Stimulated activated CD4-positive, alpha-beta T cell treated with anti-CD3 and anti-CD28 coated beads, Interleukin-2, amount 100 ng/mL, for 4 hours (primary cell): ENCODE measurements at places on chromosomes 5 and 9.

DNA sequence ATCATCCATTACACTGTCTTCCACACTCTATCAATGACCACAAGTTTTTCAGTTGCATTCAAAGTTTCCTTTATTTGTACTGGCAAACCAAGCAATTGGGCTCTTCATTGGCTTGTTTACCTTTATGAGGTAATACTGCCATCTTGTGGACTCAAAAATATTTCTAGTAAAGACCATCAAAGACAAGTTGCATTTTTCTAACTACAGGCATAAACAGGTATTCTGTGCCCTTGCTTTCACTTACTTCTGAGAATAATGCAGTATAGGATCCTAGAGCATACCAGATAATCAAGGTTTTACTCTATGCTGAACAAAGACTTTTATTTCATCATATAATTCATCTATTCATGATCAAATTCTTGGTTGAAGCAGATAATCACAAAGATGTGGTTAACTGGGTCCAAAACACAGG lies 173.7 kb upstream of the POU5F2 start:
- no peak for DNase-seq

- no peak for DNase-seq
Measured at GRCh38 chr9:131635892-131636291, 90.6 kb downstream of the PRRT1B start.

DNA sequence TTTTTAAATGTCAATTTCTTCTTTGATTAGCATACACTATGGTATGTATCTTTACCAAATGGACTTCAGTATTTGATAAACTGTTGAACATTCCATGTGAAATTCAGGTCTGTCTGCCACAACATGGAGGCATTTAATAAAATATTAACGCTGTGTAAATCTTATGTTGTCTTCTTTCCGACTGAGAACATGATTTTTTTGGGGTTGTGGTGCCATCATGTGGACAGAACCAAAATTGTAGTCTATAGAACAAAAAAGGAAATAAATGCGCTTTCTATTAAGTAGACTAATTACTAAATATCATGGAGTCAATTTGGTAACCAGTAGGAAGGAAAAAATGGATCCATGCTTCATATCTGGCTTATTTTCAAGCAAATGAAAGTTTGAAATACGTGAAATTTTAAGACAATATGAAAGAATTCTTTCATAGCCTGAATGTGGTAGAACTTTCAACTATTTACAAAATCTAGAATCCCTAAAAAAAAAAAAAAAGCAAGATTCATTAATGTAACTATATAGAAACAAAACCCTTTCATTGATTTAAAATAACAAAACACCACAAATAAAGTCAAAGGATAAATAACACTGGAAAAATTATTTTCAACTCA lies 2.8 kb upstream of the PLK2 start:
- peak; percentile 22 for DNase-seq

GRCh38 chr9:124880501-124880900 lies 18.6 kb downstream of the ARPC5L start:
- DNase-seq = no peak

DNA sequence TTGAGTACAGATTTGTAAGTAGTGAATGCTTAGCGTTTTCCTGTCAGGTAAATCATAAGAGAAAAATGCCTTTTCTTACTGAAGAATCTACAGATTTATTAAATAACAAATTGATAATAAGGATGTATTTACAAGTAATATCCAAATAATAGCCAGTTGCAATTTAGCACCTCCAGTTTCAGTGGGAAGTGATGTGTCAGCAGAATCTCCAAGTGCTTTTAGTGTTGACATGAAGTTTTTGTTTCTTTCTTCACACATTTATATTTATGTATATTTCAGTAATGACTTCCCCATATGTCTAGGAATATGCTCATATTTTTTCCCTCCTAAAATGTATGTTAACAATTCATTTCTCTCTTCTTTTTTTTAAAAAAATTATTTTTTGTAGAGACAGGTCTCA lies 229.9 kb upstream of the GRIN3A start:
- no peak for DNase-seq

GRCh38 chr9:21543187-21543586 lies 61.1 kb upstream of the IFNE start:
- DNase-seq = no peak

GRCh38 chr5:6220346-6221088 lies 157.8 kb downstream of the MED10 start:
- no peak for DNase-seq

DNA sequence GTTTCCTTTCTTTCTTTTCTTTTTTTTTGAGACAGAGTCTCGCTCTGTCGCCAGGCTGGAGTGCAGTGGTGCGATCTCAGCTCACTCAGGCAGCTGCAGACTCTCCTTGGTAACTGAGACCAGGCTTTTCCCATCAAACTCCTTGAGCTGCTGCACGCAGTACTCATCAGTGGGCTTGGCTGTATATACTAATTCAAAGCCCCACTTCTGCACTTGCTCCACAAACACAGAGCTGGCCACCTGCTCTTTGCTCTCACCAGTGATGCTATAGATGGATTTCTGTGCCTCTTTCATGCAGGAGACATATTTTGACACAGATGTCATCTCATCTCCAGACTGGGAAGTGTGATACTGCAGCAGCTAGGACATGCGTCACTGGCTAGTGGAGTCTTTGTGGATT lies 252.7 kb downstream of the AP3B1 start:
- DNase-seq = no peak

GRCh38 chr5:122775550-122776542 lies 966 bp downstream of the SNX2 start:
- no peak for DNase-seq
